ENCODE measurements at places on chromosomes 12 and 14. TPM values are rescaled to one million over a fixed set of nuclear protein-coding genes. Genes with fewer than 3 reads are reported as not detected.

The IAPP gene
- not detected for total RNA-seq

GRCh38 chr12:79555028-79555925 is 135.5 kb downstream of the PAWR start:
- H3K4me1 ChIP-seq = peaks cover 33% of the 10 kb centered on the region
- no peaks in the 10 kb centered on the region for H3K36me3 ChIP-seq
- H3K27me3 ChIP-seq = no peaks in the 10 kb centered on the region
- DNase-seq = no peak
- no peak overlapping the region for H3K27ac ChIP-seq
- H3K4me3 ChIP-seq = no peak overlapping the region

- H3K4me3 ChIP-seq = no peak overlapping the region
- H3K27me3 ChIP-seq = no peaks in the 10 kb centered on the region
- H3K36me3 ChIP-seq = no peaks in the 10 kb centered on the region
- peak overlapping the region; percentile 83 for H3K27ac ChIP-seq
These were observed 17.1 kb downstream of the DEGS2 start for GRCh38 chr14:100142073-100143040.

- peak overlapping the region; percentile 93 for H3K27ac ChIP-seq
- H3K36me3 ChIP-seq = no peaks in the 10 kb centered on the region
- peak overlapping the region; percentile 91 for H3K4me3 ChIP-seq
- no peaks in the 10 kb centered on the region for H3K27me3 ChIP-seq
- peak; percentile 54 for DNase-seq
These were observed 2.5 kb downstream of the LGALS3 start for GRCh38 chr14:55131370-55132137.

Measured in transverse colon (tissue), 4 donors.